ENCODE measurements at places on chromosomes 7 and 10. TPM values are rescaled to one million over a fixed set of nuclear protein-coding genes. Genes with fewer than 3 reads are reported as not detected.

Gene MCM10
- total RNA-seq: 0.55 TPM

Gene SYT15
- total RNA-seq: 1.0 TPM

Gene ACSM6
- total RNA-seq: 0.10 TPM

- no peak for DNase-seq
These were observed 285.0 kb upstream of the ZMIZ1 start for GRCh38 chr10:78783753-78784152.

GRCh38 chr7:51446356-51446755, 129.7 kb upstream of the COBL start:
- DNase-seq: no peak

- DNase-seq: no peak
These were observed 7.1 kb upstream of the AQP1 start for GRCh38 chr7:30904561-30904960.

DNA sequence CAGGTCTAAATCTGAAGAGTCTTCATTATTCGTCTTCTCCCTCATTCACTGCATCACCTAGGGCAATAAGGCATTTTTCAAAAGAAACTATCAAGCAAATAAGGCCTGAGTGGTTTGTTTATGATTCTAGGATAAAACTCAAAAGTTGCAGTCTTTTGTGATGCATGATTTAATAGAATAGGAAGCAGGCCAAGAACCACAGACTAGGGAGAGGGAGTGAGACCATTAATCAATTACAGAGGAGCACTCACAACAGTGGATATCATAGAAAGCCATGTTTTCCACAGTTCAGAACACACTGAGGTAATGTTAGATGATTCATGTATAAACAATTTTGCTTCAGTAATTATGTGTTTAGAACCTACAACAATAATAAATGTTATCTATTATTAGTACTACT, 87.8 kb upstream of the LRRTM3 start:
- peak; percentile 95 for DNase-seq

DNA sequence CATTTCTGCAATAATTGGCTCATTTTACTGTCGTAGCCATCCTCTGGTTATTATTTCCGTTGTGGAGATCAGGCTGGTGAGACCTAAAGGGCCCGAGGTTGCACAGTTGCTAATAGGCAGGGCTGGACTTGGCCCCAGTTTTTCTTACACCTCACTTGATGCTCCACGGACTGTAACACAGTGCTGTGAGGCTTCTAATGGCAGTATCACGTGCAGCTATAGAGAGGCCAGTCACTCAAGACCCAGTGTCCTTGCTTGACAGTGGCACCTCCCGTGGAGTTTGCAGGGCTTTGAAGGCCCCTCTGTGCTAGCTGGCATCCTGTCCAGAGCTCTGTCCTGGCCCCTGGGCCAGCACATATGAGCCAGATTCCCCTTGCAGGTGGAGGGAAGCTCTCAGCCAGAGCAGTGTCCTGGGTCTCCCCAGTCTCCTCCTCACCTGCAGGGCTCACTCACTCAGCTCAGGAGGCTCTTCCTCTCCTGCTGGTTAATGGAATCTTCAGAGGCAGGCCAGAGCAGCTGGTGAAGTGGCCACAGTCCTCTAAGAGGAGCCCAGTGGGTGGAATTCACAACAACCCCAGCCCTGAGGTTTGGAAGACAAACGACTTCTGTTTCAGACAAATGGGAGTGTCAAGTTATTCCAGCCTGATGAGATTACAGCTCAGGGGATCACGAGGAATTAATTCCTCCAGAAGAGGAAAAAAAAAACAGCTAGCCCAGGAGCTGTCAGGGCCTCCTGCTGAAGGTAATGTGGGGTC, 114.2 kb upstream of the FAM180A start:
- peak; percentile 23 for DNase-seq

GRCh38 chr7:139981511-139981895, 81.2 kb downstream of the PARP12 start:
- no peak for DNase-seq

GRCh38 chr10:103661198-103661950, 167.9 kb downstream of the NEURL1 start:
- peak; percentile 82 for DNase-seq

DNA sequence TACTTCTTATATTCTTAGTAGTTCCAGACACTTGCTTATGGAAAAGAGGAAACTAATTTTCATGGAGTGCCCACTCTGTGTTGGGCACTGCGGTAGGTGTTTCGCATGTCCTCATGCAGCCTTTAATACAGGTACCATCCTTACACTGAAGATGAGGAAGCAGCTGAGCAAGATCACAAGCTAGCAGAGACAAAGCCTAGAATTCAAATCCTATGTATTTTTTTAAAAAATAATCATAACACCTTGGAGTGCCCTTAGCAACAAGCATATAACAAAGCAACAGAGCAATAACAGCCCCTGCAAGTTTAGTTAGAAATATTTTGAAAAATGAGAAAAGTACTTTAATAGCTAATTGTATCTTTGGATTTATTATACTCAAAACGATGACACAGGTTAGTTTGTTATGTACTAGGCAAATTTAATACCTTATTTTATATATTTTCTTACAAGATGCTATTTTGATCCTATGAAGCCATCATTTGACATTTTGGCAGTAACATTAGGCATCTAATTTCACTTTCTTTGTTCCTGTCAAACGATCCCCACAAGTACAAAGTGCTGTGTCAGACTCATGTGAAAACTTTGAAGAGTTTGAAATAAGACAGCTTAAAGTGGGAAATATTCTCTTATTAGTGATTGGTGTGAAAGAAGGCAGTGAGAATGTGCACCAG, 245.8 kb downstream of the CDK14 start:
- no peak for DNase-seq

All from renal cortical epithelial cell (primary cell).